ENCODE measurements at places on chromosomes 7 and 10.

DNA sequence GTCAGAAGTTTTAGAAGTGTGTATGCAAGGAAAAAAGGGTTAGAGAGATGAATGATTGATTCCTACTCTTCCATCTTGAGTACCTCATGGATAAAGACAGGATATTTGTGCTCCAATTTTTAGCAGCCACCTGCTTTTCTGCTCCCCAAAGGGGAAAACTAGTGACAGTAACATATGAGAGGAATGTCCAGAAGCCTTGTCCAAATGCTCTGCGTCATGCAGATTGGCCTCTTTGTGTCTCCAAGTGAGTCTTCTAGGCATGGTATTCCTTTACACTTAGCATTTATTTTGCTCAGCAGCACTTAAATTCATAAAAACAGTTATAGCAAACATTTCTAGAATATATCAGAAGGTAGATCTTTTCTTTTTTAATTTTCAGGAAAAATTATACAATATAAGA lies 306.8 kb downstream of the CNTNAP2 start:
- DNase-seq: no peak

GRCh38 chr10:102462512-102463054 lies 11.2 kb upstream of the C10orf95 start:
- no peak for DNase-seq

GRCh38 chr7:837001-837400 lies 4.7 kb downstream of the SUN1 start:
- DNase-seq: no peak

DNA sequence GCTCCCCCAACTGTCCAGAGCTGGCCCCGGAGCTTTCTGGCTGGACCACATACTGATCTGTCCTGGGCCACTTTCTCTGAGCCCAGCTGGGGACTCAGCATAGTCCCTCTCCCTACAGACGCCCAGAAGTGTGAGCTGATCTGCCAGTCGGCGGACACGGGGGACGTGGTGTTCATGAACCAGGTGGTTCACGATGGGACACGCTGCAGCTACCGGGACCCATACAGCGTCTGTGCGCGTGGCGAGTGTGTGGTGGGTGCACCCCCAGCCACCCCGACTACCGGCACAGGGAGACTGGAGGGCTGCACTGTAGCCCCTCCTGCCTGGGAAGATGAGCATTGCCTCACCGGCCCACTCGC lies 41.8 kb downstream of the TBATA start:
- DNase-seq: no peak

GRCh38 chr10:53022611-53023088 lies 250.1 kb upstream of the MBL2 start:
- no peak for DNase-seq

DNA sequence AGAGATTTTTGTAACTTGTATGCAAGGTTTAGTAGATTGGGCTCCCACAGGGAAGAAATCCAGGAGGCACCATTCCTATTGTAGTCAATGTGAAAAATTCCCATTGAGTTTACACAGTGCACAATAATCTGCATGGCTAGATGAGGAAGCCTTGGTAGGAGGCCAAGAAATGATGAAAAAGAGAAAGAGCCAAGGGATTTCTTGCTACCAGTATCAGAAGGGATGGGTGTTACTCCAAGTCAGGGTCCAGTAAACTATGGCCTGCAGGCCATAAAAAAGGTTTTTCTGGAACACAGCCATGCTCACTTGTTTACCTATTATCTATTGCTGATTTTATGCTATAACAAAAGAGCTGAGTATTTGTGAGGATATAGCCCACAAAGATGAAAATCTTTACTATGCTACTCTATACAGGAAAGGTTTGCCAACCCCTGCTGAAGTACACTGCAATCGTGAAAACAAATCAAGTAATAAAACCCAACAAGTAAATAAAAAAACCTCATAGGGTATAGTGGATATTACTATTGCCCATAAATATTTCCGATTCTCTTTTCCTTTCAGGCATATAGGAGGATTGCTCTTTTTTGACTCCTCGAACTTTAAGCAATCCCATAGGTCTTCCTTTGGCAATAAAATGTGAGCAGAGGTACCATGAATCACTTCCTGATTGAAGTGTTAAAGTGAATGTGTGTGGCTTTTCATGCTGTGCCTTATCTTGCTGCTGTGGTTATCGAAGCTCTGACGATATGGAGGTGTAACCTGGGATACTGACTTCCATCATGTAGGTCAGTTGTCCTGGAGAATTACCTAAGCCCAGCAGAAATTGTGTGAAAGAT lies 256.3 kb upstream of the MAGI2 start:
- no peak for DNase-seq

Data from tongue (tissue), 3 donors.